ENCODE measurements at places on chromosomes 6 and 20.

DNA sequence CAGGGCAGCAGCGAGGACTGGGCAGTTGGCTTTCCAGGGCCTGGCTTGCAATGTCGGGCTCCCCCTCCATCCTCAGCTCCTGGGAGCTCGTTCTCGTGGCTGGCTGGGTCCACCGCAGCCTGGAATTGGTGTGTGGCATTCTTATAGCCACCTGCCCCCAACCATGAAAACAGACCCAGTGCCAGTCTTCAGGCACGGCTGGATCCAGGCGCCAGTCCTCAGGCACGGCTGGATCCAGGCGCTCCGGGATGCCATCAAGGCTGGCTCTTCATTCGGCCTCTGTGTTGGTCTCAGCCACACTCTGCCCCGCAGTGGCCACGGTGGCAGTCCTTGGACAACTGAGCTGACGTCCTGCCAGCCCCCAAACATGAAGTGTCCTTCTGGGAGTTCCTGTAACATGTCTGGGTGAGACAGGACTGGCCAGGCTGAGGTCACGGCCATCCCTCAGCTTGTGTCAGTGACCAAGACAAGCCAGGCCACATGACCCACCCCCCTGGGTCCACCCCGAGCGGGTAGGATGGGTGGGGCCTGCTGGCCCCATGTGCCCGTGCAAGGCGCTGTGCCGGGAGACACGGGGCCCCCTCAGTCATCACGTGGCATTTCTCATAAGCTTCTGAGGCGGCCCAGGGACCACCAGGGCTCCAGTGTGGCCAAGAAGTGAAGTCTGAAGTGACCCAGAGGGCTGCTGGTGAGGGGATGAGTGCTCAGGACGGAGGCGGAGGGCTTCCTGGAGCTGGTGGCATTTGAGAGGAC is 99.0 kb downstream of the TAF4 start:
- DNase-seq: no peak

DNA sequence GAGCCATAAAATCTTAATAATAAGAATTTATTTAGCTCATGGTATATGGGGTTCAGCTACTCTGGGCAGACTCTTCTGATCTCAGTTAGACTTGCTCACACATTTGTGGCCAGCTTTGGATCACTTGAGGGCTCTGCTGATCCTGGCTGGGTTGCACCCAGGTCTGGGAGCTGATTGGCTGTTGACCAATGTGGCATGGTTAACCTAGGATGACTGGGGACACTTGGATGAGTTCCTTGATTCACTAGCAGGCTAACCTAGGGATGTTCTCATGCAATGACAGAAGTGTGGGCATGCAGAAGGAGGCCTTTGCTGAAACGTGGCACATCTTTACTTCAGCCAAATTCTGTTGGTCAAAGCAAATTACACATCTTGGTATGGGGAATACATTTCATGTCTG is 569.5 kb downstream of the UTRN start:
- DNase-seq: no peak

- no peak for DNase-seq
These were observed 39.1 kb upstream of the RNGTT start for GRCh38 chr6:89002523-89002922.

DNA sequence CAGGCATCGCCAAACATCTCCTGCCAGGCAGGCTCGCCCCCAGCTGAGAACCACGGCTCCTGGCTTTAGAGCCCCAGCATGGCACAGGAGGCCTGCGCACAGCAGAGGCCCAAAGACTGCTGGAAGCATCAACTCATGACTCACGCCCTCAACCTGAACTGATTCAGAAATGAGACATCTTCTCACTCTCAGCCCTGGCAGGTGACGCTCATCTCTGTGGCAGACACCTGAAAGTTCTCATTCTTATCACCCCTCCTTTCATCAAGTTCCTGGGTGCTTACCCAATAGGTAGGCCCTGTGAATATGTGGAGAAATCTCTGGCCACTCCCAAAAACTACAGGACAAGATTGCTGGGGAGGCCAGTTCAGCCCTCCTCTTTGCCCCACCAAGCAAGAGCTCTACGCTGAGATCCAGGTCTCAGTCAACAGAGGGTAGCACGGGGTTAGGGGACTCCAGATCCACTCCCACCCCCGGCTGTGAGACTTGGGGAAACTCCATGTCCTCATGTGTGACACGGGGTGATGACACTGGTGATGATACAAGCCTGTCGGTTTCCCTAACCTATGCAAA is 11.3 kb downstream of the NFATC2 start:
- no peak for DNase-seq

- DNase-seq: no peak
These were observed 13.5 kb downstream of the PLAGL2 start for GRCh38 chr20:32193996-32194395.

DNA sequence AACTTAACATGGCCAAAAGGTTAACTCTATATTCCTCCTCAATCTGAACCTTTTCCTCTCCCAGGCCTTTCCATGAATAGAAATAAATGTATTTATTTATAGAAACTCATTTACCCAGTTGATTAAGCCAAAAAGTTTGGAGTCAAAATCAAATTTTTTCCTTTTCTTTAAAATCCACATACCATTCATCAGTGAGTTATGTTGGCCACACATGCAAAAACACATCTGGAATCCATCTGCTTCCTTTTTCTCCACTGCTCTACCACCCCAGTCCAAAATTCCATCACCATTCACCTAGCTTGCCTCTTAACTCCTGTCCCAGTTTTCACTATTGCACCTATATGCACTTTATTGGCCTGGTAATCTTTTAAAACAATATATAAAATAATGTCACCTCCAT is 62.4 kb upstream of the TMEM200A start:
- no peak for DNase-seq

GRCh38 chr6:35907750-35908149 is 13.1 kb downstream of the SRPK1 start:
- no peak for DNase-seq

- DNase-seq: peak; percentile 25
These were observed 51.9 kb upstream of the SLC22A16 start for GRCh38 chr6:110528101-110528929.

- DNase-seq: no peak
These were observed 320.5 kb upstream of the RSPO3 start for GRCh38 chr6:126797981-126798380.

DNA sequence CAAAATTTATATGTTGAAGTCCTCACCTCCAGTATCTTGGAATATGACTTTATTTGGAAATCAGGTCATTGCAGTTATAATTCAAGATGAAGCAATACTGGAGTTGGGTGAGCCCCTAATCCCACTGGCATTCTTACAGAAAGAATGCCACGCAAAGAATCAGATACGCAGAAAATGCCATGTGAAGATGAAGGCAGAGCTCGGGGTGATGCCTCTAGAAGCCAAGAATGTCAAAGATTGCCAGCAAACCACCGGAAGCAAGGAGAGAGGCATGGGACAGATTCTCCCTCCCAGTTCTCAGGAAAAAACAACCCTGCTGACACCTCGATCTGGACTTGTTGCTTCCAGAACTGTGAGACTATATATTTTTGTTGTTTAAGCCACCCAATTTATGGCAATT is 273.4 kb upstream of the CITED2 start:
- DNase-seq: no peak

DNA sequence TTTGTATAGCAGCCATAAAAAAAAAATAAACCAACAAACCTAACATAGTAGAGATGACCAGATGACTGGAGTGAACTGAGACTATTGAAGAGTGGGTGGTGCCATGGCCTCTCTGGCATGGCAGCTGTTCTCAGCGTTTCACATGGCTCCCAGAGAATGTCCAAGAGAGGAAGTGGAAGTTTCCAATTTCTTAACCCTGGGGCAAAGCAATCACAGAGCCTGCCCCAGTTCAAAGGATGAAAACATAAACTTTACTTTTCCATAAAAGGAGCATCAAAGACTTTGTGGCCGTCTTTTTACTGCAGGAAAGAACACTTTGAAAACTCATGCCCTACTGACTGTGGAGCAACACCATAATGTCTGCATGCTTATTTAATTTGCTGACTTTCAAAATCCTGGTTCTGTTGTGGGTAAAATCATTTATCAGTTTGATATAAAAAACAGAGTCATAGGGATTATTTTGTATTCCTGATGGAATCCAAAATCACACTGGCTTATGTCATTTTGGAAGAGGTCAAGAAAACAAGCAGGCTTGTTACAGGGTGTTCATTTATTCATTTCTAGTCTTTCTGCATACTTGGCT is 165.4 kb downstream of the SLC35B3 start:
- no peak for DNase-seq

DNA sequence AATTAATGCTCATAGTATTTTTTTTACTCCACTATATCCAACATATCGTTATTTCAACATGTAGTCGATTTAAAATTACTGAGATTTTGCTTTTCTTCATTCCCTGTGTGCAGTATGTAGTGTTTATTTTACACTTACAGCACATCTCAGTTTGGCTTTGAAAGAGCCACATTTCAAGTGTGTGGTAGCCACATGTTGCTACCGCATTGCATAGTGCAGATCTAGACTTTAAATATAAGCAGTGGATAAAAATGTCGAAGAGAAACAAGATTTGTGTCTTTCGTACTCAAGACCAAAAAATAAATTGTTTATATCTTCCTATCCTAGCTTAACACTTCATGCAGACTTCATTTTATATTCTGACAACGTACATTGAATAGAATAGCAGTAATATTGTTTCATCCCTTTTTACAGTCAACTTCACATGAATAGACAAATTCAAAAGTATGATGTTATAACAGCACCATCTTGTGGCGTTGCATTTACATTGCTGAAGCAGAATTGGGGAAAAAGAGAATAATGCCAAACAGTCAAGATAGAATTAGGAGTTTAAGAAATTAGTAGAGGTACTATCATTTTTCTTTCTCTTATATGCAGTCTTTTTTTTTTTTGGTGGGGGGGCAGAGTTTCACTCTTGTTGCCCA is 29.9 kb downstream of the FBXO5 start:
- DNase-seq: no peak

DNA sequence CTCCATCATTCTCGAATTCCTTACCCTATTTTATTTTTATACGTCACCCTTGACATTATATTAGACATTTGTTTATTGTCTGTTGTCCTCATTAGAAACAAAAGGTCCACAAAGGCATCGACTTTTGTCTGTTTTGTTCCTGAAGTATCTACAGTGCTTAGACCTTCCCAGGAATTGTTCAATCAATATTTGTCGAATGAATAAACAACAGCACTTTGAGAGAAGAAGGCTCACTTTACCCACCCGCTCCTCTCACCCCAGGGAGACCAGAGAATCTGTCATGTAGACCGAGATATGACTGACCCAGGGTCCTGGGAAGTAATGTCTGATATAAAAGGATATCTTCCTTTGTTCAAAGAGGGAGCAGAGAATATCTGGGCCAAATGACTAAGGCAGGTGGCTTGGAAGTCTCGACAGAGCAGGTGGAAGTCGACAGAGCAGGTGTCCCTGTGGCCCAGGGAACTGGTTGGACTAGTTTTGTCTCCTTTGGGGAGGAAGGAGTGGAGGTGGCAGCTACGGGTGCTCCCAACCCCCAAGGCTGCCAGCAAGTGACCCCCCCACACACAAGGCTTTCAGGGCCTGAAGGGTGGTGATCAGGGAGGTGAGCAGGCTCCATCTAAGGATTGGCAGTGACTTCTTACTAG is 14.8 kb upstream of the CHMP4B start:
- DNase-seq: no peak

DNA sequence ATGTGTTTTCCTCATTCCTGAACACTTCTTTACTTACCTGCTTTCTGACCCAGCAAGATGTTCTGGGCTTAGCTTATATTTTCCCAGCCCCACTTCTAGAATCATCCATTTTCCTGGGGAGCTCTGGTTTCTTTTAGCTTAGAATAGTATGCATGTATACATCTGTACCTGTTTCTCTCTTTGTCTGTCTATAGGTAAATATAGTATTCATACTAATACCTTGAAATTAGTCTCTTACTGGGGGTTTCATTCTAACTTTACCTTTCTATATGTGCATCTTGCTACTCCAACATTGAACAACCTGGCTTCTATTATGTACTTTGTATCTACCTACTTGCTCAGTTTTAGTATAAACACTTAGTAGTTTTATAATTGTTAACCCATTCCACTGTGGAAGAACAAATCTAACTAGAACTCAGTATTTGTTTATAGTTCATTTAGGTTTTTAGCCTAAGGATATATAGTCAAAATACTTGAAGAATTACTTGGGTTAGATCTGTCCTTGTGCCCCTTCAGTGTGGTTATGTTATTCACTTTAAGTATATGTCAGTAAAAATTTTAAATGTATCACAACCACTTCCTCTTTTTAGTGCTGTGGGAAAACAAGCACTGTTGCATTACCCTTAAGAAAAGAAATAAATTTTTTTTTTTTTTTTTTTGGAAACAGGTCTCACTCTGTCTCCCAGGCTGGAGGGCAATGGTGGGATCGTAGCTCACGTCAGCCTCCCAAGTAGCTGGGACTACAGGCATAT is 54.0 kb downstream of the ASXL1 start:
- DNase-seq: no peak

GRCh38 chr6:143176090-143177021 is 115.7 kb downstream of the AIG1 start:
- DNase-seq: no peak

GRCh38 chr20:25249198-25249931 is 1.5 kb downstream of the PYGB start:
- DNase-seq: peak; percentile 27

DNA sequence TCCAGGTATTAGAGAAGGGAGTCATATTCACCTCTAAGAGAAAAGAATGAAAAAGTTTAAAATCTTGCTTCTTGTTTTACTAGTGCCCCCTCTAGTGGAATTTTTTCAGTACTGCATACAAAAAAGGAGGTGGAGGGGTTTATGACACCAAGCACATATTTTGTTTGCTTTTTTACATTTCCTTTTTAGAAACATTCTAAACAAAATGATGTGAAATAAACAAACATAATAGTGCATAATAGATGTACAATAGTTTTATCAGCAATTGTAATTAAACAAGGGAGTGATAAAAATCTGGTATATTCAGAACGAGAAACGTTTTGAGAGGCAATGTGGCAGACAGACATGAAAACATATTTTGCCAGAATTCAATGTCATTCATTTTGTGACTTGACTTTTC is 111.0 kb upstream of the TFAP2D start:
- no peak for DNase-seq

DNA sequence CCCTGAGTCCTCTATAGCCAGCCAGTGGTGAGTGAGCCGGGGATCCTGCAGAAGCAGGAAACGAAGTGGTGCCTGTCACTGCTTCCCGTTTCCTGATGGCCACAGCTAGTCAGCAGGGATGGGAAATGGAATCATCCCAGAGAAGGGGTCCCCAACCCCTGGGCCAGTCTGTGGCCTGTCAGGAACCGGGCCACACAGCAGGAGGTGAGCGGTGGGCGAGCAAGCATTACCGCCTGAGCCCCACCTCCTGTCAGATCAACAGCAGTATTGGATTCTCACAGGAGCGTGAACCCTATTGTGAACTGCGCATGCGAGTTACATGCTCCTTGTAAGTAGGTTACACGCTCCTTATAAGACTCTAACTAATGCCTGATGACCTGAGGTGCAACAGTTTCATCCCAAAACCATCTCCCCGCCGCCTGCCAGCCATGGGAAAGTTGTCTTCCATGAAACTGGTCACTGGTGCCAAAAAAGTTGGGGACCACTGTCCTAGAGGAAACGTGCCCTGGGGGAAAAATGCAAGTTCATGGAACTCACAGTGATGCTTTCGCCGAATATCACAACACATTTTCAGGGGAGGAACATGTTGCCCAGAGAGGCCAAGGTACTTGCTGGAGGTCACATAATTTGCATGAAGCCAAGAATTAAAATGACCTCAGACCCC is 113.8 kb downstream of the JPH2 start:
- no peak for DNase-seq
